Skin of body (tissue), 3 donors: ENCODE measurements at places on chromosomes 16 and 17. TPM values are rescaled to one million over a fixed set of nuclear protein-coding genes. Genes with fewer than 3 reads are reported as not detected.

DNA sequence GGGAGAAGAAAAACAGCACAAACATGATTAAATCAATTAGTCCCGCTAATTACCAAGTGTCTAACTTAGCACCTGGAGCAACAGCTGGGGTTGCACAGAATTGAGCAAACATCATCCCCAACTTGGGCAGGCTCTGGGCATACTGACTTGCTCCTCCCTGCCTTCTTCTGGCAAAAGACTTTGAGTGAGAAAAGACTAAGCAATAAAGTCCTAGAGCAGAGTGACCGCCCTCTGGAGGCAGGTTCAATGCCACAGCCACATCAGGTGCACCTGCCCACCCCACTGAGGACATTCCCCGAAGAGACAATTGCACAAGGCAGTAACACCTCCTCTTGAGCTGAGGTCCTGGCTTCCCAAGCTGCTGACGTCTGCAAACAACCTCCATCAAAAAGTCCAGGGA lies 358.3 kb downstream of the SOX9 start:
- DNase-seq = no peak

GRCh38 chr17:13600475-13601321 lies 1.0 kb downstream of the HS3ST3A1 start:
- no peak for DNase-seq

DNA sequence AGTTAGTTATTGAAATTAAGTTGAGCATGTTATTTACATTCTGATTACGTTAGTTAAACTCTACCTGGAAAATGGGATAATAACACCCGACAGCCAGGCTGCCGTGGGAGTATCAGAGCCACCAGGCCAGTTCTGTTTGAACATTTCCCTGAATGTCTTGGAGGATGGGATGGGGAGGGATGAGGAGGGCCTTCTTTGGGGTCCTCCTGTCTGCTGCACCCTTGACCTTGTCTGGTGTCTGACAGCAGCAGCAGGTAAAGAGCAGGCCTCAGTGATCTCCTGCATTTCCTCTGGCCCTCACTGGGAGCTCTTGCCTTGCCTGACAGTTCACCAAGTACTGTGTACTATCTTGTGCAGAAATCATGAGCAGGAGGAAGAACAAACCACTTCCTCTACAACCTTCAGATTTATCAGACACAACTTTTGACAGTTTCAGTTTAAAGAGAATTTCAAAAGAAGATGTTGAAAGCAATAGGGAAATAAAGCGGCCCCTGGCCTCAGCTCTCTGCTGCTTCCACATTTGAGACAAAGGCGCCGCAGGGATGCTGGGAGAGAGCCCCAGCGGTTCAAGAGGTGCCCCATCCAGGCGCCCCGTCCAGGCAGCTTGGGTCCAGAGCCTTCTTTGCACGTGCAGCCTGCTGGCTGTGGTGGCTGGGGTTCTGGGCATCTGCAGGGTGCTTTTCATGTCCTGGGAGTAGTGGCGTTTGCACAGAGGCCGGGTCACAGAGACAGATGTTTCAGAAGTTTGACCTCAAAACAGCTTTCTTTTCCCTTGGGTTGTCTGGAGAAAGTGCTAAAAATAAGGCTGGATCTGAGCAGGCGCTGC lies 25.3 kb downstream of the CMIP start:
- no peak for DNase-seq

DNA sequence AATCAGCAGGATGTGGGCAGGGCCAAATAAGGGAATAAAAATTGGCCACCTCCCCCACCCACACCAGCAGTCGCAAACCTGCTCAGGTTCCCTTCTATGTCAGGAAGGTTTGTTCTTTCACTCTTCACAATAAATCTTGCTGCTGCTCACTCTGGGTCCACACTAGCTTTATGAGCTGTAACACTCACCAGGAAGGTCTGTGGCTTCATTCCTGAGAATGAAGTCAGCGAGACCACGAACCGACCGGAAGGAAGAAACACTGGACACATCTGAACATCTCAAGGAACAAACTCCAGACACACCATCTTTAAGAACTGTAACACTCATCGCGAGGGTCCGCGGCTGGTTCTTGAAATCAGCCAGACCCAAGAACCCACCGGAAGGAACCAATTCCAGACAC lies 115.5 kb upstream of the TBX2 start:
- no peak for DNase-seq

- peak; percentile 52 for DNase-seq
Measured at GRCh38 chr17:14926526-14927122, 338.5 kb downstream of the PMP22 start.

- DNase-seq = no peak
Measured at GRCh38 chr16:49084628-49085390, 196.8 kb downstream of the CBLN1 start.

DNA sequence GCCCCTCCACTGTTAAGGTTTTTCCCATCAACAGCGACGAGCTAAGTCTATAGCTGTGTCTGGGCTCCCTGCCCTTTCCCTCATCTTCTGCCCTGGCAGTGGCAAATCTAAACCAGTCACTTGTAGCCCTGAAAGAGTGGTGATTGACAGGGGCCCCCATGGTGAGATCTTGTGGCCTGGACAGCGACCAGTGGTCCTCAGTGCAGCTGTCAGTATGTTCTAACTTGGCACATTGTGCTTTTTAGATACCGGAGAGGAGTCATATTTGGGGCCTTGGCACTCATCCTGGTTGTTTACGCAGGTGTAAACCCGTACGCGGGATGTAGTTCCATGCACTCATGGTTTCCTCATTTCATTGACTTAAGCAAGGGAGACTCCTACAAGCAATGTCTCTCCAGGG lies 57.5 kb upstream of the ARHGAP44 start:
- no peak for DNase-seq

- no peak for DNase-seq
Measured at GRCh38 chr17:16975744-16976625, 4.1 kb upstream of the TNFRSF13B start.

Gene KRT12
- 0.10 TPM for total RNA-seq

Gene CA7
- not detected for total RNA-seq

Gene ZP2
- 0.69 TPM for total RNA-seq
